ENCODE measurements at places on chromosomes 2 and 18. TPM values are rescaled to one million over a fixed set of nuclear protein-coding genes. Genes with fewer than 3 reads are reported as not detected.

- no peaks in the 10 kb centered on the region for H3K4me1 ChIP-seq
- H3K27me3 ChIP-seq = peaks cover 2% of the 10 kb centered on the region
- H3K27ac ChIP-seq = no peak overlapping the region
- no peak for DNase-seq
Observed at GRCh38 chr2:30789670-30790210, 17.5 kb downstream of the CAPN13 start.

DNA sequence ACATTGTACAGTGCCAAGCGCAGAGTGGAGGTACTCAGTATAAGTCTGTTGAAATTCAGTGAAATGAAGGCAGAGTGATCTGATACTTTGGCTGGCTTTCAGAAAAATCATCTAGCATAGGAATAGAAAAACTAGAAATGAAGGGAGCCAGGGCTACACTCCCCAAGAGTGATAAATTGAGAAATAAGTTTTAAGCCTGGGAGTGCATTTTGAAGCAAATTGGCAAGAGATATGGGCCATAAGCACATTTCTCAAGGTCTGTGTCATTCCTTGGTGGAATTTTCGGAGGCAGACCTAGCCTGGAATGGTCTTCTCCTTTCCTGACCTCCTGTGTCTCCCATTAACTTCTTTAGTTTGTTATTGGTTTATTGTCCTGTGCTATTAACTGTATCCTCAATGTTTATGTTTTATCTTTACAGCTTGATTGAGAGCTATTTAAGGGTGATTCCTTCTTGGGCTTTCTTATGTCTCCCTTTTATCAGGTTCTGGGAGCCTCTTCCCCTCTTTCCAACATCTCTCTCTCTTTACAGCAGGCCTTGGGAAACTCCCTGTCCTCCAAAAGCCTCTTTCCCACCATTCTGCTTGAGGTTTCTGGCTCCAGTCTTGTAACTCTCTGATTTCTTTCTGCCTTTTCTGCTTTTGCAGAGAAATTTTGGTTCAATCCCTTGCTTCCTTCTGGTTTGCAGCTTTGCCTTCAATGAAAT, 649.5 kb downstream of the SLC4A3 start:
- no peaks in the 10 kb centered on the region for H3K36me3 ChIP-seq
- no peak for DNase-seq
- H3K4me3 ChIP-seq = no peak overlapping the region

Gene SH3BP4
- 0.39 TPM for total RNA-seq

- no peak overlapping the region for H3K4me3 ChIP-seq
- H3K27me3 ChIP-seq = no peaks in the 10 kb centered on the region
- peaks cover 8% of the 10 kb centered on the region for H3K4me1 ChIP-seq
- no peaks in the 10 kb centered on the region for H3K36me3 ChIP-seq
Observed at GRCh38 chr2:129758784-129759471, 220.5 kb upstream of the RAB6C start.

- no peak for DNase-seq
- no peak overlapping the region for H3K27ac ChIP-seq
- no peaks in the 10 kb centered on the region for H3K4me1 ChIP-seq
Observed at GRCh38 chr2:177190941-177191340, 21.7 kb upstream of the HNRNPA3 start.

Data from natural killer cell (primary cell).